NCI-H2171 (cell line): ENCODE measurements at places on chromosomes 6 and 20.

- no peak for DNase-seq
These were observed 81.5 kb downstream of the KIF13A start for GRCh38 chr6:17905611-17906592.

GRCh38 chr6:168320634-168321033 is 1.1 kb upstream of the DACT2 start:
- DNase-seq: no peak

- no peak for DNase-seq
These were observed 35.9 kb downstream of the DUSP22 start for GRCh38 chr6:328136-328670.

- no peak for DNase-seq
These were observed 53.0 kb upstream of the CST7 start for GRCh38 chr20:24895898-24896658.

DNA sequence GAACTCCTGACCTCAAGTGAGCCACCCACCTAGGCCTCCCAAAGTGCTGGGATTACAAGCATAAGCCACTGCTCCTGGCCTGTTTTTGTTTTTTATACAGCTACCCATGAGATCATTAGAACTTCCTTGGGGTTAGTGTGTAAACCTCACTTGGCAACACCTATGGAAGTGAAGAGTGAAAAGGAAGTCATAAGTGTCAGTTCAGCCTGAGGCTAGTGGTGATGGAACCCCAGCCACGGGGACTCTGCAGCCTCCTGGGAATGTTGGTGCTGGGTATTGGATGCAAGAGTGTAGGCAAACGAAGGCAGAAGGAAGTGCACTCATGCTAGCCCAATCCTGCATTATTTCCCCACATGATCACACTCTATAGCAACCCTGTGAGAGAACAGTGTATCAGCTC is 33.6 kb upstream of the FUCA2 start:
- DNase-seq: no peak

GRCh38 chr6:133951227-133951626 is 1.8 kb upstream of the TBPL1 start:
- no peak for DNase-seq
